ENCODE measurements at places on chromosomes 4 and X.
A peak's percentile ranks its signal among the peaks of the same experiment; 100 is the strongest.

- peak; percentile 45 for DNase-seq
Measured at GRCh38 chr4:79893456-79893855, 179.6 kb downstream of the ANTXR2 start.

DNA sequence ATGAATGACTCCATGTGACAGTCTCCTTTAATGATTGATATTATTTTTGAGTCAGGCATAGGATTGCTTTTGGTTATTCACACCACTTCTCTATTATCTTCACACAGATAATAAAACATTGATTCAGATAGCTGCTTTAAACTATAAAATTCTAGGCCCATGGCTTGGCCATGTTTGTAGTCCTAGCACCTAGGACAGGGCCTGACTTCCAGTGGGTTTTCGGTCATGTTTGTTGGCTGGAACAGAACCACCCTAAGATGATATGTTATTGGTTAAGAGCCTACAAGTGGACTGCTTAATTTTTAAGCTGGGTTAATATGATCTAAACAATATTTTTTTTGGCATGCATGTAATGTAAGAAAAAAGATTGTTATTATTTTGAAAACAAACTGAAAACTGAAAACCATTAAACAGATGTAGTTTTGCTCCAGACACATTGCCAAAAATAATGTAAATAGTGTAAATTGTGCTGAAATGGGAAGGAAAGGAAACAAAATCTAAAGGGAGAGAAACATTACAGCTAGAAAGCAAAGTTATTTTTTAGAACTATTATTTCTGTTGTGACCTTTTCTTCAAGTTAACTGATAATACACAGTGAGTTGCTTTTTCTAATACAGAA, 98.0 kb downstream of the FRAS1 start:
- DNase-seq = peak; percentile 25

- DNase-seq = peak; percentile 56
Measured at GRCh38 chrX:19097553-19098283, 24.6 kb downstream of the ADGRG2 start.

GRCh38 chr4:109007976-109008375, 245.1 kb upstream of the ETNPPL start:
- no peak for DNase-seq

GRCh38 chr4:149823769-149824221, 8.2 kb upstream of the IQCM start:
- DNase-seq = no peak

- DNase-seq = no peak
Measured at GRCh38 chrX:144840616-144841015, 406.7 kb upstream of the SPANXN1 start.

DNA sequence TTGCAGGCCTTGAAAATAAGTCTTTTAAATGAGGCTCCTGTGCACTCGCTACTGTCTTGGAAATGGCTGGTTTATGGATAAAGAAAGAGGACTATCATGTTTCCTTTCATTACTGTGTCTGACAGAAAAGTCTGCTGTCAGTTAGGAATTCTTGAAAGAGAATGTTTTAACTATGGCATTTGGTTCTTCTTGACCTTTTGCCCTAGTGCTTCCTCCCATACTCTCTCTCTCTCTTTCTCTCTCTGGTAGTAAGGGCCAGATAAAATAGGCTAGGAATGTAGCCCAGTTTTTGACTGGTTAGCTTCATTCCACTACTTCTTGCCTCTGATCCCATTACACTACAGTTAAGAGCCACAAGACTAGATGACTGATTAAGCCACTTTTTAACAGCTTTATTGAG, 29.8 kb downstream of the YY2 start:
- no peak for DNase-seq

DNA sequence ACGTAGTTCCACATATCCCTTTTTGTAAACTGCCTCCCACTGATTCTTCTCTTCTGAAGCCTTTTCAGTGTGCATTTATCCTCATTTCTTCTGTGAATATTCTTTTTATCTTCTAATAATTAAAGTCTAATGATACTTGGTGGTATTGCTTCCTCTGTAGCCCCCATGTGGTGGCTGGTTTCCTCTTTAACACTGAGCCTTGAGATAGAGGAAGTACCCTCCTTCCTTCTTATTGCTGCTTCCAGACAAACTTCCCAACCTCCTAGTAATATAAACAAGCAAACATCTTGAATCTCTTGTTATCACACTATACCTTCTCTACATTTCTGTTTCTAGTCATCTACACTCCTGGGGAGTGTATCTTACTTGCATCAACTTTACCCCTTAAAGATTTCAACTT, 310.5 kb upstream of the GIMD1 start:
- no peak for DNase-seq

DNA sequence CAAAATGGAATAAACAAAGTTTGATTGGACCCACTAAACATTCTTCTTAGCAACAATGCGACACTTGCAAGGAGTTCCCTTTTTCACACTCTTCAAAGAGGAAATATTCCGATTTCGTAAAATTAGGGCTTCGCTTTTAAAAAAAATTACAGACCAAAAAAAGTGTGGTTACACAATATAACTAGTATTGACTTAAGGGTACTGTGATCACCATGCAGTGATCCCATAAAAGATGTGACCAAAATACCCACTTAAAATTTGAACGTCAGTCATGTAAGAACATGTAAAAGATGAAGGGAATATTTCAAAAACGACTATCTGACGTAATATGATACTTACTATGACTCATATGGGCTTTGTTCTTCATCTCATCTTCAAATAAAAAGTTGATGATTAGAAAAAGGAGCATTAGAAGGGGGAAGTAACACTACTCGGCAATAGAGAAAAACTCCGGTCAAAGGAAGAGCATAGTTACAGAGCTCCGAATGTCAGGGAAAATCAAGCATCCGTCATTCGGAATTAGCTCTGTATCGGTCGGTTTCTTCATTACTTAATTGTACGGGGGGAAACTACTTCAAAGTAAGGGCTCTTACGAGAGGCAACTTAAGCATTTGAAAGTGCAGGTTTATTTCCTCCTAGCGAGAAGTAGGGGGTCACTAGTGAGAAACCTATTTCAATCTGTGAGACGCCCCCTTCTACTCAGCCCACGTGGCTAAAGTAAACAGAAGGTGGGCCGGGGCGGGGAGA, 1.3 kb upstream of the TET2 start:
- peak; percentile 24 for DNase-seq

DNA sequence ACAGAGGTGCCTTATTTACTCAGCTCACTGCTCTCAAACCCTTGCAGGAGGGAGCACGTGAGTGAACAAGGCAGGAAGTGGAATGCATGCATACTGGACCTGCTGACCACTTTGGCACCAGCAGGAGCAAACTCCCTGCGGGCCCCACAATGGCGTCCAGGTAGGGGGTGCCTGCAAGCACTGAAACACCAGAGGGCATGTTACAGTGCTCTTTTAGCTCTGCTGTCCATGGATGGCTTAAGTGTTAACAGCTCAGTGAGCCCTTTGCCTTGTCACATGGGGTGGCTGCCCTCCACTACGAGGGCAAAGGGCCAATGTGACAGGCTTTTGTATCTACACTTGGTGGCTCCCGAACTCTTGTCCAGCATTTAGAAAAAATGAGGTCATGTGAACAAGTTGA, 199.5 kb upstream of the UGT8 start:
- DNase-seq = no peak

DNA sequence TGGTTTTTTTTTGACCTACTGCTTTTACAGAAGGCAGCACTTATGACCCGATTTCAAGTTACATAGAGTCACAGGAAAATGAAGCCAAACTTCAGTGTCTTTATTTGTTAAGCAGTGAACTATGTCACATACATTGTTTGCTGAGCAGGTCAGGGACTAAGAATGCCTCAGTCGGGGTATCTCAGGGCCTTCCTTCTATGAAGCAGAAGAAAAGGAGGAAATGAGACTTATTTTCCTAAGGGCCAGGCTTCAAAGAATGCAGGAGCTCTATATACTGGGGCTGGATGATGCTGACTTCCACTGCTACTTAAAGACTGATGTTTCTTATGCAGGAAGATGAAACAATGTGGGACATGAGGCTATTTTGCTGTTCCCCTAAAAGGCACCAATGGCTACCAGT, 558.4 kb upstream of the IGFBP7 start:
- no peak for DNase-seq

DNA sequence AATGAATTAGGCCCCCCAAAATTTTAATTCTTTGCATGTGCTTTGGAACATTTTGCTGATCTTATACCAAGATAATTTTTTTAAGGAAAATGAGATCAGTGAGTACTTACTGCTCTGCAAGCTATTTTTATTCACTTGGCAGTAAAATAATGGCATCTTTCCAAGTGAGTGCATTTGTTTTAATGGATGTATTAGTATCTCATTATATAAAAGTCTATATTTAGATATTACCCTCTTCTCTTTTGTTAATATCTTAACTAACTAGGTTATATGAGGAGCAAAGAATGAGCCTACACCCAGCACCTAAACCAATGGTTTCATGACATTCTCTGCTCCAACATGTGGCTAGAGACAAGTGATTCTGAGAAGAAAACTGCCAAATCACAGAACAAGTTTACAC, 21.1 kb upstream of the ARAF start:
- DNase-seq = no peak

GRCh38 chrX:131827935-131828334, 195.2 kb upstream of the STK26 start:
- no peak for DNase-seq

GRCh38 chr4:3730422-3731190, 35.6 kb upstream of the ADRA2C start:
- DNase-seq = no peak

DNA sequence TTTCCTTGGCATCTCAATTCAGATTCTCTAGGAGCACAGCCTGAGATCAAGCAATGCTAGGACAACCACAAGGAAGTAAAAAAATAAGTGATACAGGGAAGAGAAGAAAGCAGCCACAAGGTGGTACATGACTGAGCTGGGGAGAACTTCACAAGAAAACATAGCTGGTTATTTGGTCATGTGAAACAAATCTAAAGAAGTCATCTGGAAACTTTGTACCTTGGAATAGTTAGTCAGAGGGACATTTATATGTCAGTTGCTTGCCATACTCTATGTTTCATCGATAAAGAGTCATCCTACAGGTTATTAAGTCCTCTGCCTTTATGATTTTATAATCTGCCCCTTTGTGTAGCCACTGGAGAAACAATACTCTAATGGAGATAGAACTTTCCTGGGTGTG, 575.1 kb downstream of the IL15 start:
- no peak for DNase-seq

DNA sequence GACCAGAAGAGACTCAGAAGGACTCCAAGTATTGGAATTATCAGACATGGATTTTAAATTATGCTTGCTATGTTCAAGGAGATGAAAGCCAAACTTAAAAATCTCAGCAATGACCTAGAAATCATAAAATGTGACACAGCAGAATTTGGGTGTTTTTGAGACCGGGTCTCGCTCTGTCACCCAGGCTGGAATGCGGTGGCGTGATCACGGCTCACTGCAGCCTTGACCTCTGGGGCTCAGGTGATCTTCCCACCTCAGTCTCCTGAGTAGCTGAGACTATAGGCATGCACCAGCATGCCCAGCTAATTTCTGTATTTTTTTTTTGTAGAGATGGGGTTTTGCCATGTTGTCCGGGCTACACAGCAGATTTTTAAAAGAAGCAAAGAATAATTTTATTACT, 12.7 kb downstream of the TAB3 start:
- no peak for DNase-seq

DNA sequence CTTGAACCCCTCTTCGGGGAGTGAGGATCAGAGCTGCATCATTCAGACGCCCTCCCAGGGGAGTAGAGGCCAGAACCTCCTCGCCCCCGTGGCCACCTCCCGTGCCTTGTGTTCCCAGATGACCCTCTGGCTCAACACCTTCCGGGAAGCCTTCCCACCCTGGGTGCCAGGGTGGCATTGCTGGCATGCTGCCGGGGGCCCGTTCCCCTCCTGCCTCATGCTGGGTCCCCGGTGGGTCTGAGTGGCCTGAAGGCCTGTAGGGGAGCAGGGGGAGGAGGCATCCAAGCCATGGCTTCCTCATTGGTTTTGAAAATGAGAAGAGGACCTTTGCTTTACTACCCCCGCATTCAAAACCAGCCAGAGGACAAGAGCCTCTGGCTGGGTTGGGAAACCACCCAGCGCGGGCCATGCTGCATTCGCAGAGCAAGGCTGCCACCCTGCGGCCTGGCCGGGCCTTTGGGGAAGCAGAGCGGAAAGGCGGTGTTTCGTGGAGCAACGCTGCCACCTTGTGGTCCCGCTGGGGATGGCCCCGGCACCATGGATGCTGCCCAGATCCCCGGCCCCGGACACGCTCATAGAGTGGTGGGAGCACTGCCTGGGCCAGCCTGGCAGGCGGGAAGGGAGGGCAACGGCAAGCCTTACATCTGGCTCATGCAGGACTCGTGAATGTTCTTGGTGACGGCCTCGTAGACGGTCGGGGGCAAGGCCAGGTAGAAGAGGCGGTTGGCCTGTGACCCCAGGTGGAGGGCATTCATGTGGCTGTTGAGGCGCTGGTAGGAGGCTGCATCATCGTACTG, 11.9 kb downstream of the G6PD start:
- DNase-seq = peak; percentile 71

DNA sequence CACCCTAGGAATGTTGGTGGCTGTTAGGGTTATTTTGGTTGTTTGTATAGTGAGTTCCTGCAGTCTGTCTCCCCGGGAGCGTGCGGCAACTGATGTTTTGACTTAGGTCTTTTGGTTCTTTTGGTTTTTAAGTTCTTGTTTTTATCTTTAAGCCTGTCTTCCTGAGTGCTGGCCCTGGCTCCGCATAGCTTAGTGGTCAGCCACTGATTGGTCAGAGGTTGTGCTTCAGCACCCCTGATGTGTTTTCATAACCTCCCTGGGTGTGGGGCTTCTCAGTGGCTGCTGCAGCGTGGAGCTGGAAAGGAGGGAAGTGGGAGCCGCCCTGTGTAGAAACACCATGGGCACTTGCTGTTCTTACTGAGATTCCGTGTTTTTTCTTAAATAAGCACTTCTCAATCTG, 5.1 kb downstream of the PIGG start:
- no peak for DNase-seq

DNA sequence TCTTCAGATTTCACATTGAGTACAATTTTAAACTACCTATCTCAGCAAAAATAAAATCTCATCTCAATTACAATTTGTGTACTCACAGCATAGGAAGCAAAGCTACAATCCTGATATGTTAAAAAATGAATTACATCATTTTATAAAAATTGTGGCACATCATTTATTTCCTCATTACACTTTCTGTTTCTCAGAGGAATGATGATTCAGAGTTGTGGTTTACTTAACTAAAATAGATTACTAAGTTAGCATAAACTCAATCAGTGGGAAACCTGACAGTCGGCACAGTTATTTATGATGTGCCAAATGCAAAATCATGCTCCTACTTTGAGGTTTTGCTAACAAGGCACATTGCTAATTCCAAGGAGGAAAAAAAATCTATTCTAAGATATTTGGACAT, 325.0 kb downstream of the FBXO8 start:
- no peak for DNase-seq

DNA sequence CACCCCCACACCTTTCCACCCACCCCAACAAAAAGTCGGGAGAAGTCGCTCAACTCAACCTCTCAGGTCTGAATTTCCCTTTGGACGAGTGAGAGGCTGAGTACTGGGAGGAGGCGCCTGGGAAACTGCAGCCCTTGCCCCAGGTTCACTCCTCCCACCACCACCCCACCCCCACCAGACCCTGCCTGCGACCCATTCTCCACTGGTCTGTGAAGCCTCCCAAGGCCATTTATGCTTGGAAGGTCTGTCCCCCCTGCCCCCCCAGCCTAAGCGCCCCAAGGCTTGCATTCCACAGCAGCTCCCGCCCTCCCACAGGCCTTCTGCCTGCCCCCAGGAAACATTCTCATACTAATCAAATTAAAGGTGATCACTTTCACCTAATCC, 27.2 kb downstream of the ELF4 start:
- DNase-seq = no peak

- DNase-seq = peak; percentile 60
Measured at GRCh38 chr4:88225232-88226105, 58.9 kb downstream of the PPM1K start.

GRCh38 chr4:158285429-158286216, 75.3 kb downstream of the TMEM144 start:
- no peak for DNase-seq
